ENCODE measurements at places on chromosomes 7 and 10.

DNA sequence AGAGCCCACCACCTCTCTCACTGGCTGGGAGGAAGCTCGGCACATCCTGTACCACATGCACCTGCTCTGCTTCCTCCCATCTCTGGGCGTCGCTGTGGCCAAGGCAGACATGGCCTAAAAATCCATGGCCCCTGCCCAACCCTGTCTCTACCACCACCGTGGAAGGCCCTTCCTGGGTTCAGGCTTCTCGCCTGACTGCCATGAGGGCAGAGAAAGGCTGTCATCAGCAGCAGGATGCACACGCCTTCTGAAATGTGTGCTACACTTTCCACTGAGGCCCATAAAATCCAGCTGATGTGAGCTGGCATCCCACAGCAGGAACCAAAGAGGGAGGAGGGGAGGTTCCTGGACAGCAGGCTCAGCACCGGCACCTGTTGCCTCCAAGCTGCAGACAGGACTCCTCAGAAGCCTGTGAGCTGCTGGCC is 93.4 kb downstream of the PTPRN2 start:
- no peak for DNase-seq

DNA sequence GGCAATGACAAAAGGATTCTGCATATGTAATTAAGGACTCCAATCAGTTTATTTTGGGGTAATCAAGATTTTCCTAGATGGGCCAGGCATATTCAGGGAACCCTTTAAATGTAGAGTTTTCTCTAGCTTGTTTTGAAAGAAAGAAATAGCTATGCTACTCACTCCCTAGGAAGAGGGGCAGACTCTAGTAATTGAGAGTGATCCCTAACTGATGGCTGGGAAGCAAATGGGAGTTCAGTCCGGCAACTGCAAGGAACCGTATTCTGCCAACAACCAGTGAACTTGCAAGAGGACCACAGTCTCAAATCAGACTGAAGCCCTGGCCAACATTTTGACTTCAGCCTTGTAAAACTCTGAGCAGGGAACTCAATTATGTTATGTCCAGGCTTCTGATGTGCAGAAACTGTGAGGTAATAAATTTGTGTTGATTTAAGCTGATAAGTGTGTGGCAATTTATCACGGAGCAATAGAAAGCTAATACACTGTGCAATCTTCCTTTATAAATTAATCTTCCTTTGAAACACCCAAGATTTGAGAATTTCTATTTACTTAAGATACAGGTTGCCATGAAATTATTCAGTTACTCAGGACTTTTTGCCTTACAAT is 14.0 kb downstream of the AOAH start:
- no peak for DNase-seq

- DNase-seq: peak; percentile 64
Measured at GRCh38 chr7:129612112-129613015, 844 bp downstream of the NRF1 start.

DNA sequence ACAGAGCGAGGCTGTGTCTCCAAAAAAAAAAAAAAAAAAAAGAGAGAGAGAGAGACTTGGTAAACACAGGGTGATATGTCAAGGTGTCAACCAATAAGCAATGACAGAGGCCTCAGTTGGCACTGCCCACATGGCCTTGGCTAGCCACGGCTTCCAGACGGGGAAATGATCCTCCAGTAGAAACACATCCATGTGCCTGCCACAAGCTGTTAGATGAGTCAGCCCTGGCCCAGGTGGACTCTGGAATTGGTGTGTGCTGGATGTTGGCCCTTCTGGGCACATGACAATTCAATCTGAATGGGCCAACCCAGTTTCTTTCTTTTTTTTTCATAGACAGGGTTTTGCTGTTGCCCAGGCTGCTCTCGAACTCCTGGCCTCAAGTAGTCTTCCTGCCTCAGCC is 13.7 kb downstream of the RFC2 start:
- no peak for DNase-seq

DNA sequence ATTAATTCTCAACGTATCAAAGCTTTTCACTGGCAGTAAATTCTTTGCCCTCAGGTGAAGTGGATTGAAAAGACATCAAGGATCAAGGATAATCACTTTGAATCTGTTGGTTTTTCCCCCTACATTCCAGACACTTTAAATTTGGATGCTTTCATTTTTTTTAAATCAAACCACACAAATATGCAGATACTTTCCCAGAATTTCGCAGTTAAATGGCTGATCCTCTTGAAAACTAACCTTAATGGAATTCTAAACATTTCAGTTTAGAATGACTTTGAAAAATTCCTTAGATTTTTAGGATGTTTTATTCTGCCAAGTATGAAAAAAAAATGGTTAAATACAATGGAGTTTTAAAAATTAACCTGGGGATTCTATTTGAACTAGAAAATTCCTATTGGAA is 325.9 kb downstream of the GFRA1 start:
- no peak for DNase-seq

DNA sequence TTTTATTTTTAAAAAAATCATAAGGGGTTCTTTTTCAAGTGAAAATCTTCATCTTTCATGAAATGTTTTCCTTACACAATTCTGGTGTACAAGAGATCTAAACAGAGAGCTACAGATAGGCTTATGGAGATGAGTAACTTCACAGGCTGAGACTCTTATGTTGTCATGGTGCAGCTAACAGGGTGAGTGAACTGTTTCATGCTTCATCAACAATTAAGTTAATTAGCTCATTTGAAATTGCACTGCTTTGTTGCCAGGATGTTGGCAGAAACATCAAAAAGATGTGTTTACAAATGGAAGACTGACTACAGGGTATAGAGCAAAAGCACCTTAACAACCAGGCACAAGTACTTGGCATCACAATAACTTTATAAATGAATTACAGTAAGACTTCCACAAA is 230.8 kb downstream of the FOXP2 start:
- DNase-seq: no peak

- DNase-seq: no peak
Measured at GRCh38 chr7:5143106-5143505, 46.9 kb upstream of the WIPI2 start.

GRCh38 chr10:25758041-25758457 is 176.0 kb upstream of the MYO3A start:
- peak; percentile 3 for DNase-seq

- DNase-seq: no peak
Measured at GRCh38 chr7:32074787-32075585, 4.8 kb upstream of the PDE1C start.

- no peak for DNase-seq
Measured at GRCh38 chr7:7098280-7098818, 84.0 kb upstream of the C1GALT1 start.

- DNase-seq: peak; percentile 69
Measured at GRCh38 chr10:35565602-35566081, 39.5 kb upstream of the GJD4 start.
